Activated T-helper 9 cell treated with anti-CD3 and anti-CD28 coated beads, Interleukin-2, amount 50 U/mL, for 16 hours (primary cell): ENCODE measurements at places on chromosomes 1 and 21.

DNA sequence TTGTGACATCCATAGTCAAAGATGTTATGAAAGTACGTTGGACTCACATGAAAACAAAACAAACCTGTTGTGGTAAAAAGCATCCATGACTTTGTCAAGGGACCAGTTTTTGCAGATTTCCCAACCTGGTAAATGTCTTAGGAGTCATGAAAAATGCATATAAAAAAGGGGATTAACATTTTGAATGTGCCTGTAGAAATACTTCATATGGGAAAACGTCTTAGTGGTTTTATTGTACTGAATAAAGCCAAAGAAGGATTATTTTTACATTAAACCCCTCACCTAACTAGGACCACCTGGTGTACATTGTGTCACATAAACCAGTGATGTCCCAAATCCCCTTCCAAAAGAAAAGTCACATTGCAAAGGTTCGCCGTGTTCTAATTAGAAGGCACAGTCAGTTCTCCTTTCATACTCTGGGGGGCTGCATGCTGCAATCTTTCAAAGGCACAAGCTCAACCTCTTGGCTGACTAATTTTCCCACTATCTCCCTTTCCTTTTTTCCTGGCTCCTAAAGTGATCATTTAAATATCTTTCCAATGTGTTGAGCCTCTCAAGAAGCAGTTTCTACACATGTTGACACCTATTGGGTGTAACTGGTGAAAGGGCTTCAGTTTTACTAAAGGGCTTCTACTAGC, 119.8 kb upstream of the SPAG17 start:
- no peak for DNase-seq

- no peak for DNase-seq
Observed at GRCh38 chr1:184801503-184801902, 46.8 kb upstream of the EDEM3 start.

- no peak for DNase-seq
Observed at GRCh38 chr1:227429447-227430359, 111.4 kb upstream of the CDC42BPA start.

DNA sequence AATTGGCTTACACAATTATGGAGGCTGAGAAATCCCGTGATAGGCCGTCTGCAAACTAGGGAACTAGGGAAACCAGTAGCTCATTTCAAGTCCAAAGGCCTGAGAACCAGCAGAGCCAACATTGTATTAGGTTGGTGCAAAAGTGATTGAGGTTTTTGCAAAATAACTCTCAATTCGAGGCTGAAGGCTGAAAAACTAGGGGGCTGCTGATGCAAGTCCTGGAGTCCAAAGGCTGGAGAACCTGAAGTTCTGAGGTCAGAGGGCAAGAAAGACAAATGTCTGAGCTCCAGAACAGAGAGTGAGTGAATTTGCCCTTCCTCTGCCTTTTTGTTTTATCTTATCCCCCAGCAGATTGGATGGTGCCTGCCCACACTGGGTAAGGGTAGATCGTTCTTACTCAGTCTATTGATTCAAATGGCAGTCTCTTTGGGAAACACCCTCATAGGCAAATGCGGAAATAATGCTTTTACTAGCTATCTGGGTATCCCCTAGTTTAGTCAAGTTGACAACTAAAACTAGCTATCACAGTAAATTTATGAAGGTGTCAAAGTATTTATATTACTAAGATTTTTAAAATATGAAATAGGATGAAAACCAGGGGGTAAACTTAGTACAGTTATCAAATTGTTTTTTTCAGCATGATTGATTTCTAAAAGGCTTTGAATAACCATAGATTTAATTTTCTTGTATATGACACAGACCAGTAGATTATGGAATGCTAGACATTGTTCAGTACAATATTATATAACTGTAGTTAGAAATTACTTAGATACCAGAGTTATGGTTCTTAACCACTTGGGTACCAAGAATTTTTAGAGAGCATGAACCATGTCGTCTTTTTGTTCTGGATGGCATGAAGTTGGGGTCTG, 15.4 kb downstream of the RABGAP1L start:
- DNase-seq: no peak

DNA sequence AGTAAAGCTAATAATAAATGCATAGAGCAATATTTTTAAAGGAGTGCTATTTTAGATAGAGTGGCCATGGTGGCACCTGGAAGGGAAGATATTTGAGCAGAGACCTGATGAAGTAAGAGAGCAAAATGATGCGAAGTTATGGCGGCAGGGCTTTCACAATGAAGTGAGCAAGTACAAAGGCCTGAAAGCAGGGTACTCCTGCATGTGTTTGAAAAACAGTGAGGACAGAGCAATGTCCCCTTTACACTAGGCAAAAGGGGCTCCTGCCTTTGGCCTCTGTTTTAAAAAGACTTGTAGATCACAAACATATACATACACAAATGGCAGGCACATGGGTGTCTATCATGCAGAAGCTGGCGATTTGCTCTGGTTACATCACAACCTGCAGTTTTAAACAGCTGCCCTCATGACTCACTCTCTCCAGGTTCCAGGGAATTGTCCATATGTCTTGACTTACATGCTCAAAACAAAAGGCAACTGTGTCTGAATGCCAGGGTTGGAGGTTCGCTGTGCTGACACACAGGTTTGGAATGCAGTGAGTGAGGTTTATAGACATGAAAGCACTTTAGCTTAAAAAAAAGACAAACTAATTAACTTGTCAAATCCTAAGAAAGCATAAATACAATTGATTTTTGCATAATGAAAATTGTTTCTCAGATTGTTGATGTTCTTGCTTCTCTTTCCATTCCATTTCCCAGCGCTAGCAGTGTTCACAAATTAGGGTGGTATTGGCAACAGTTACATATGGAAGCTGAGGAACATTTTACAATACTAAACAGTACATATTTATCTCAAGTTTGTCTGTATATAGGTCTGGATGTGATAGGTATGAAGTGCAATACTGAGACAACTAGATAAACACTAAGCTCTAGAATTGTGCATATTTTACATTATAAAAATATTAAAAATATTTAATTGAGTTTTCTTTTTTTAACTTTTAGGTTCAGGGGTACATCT, 313.9 kb downstream of the BARHL2 start:
- DNase-seq: no peak

GRCh38 chr1:186094172-186094571, 280.9 kb downstream of the TPR start:
- no peak for DNase-seq

- DNase-seq: no peak
Observed at GRCh38 chr1:234107416-234108021, 203.0 kb downstream of the SLC35F3 start.

- DNase-seq: no peak
Observed at GRCh38 chr1:186420923-186421322, 40.0 kb downstream of the PDC start.
